ENCODE measurements at places on chromosomes 12 and 14.

DNA sequence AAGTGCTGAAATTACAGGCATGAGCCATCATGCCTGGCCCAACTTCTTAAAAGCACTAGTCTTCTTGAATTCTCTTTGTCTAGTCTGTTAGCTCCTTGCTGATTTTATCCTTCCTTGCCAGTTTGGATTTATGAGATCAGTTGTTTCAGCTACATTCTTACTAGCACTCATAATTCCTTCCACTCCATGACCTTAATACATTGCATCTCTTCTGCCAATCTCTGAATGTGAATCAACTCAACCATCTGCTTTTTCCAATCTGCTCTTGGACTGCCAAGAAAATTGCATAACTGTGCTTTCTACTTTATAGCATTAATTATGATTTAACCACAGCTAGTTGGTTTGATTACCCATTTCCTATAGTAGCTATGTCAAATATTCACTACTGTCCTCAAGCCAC lies 14.9 kb upstream of the HEATR5A start:
- no peak for DNase-seq

DNA sequence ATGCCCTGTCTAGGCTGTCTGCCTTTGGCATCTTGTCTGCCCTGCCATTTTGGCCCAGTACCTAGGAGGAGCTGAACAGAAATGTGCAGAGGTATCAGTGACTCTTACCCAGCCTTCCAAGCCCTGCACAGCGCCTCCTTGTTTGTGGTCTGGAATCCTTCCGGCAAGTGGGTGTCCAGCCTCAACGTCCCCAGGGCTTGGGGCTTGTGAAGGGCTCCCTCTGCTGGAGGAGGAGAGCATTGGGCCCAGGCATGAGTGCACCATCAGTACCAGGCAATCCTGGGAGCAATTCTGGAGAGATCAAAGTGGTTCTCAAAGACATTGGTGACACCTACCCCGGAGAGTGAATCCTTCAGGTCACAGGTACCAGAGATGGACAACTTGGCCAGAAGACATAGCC lies 2.4 kb upstream of the TCL1B start:
- DNase-seq, result peak; percentile 15

DNA sequence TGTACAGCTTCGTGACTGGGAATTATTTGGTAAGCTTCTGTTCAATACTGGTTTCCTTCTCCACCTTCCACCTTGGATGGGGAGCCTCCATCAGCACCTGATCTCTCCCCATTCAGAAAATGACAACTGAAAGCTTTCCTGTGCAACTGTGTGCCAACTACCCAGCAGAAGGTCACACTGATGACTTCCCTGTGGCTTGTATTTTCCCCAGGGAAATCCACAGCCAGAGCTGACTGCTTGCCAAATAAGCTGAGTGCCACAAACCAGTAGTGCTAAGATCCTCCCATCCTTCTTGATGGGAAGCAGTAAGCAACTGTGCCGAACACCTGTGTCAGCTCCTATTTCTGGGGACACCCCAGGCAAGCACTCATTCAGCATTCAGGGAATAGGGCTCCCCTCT lies 257.2 kb upstream of the SOX5 start:
- no peak for DNase-seq

- no peak for DNase-seq
Measured at GRCh38 chr12:79373896-79374499, 316.8 kb downstream of the PAWR start.

DNA sequence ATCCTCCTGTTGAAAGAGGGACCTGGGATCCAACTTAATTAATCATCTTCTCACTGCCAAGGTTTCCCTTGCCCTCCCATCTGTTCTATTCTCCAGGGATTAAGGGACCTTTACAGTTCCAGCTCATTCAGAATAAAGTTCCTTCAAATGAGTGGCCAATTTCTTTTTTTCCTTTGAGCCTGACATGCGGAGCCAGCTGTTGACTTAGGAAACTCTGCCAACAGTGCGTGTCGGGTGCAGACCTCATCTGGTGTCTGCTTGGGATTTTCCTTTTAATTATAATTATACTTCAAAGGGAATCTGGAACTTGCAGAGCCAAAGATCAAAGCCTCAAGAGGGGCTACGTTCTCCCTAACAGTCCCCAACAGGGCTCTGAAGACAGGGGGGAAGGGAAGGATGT lies 64.8 kb downstream of the CCDC60 start:
- DNase-seq, result no peak

DNA sequence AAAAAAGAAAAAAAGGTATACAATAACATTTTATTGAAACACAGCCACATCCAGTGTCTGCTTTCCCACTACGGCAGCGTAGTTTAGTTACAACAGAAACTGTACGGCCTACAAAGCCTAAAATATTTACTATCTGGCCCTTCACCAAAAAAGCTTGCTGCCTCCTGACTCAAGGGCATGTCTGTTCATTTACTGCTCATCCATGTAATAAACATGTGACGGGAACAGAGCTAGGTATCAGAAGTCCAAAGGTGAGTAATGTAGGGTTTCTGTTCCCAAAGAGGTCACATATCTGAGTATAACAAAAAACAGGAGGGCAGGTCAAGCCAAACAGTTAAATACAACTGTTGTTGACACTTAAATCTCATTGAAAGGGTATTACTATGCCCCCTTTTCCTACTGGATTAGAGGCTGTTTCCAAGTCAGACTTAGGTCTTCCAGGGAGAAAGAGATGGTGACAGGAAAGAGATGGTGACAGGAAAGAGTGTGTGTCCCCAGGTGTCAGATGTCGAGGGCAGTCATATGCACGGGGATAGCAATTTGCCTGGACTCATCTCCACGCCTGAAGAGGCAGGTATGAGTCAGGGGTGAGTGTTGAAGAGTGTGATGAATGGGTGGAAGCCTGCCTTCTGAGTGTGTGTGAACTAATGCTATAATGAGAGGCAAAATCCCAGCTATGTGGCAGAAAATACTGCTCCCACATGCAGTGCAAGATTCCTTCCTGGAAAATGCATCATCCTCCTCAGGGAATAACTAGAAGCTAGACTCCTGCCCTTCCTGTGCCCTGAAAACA lies 77.7 kb downstream of the MAP3K9 start:
- no peak for DNase-seq

GRCh38 chr12:88951860-88952561 lies 371.7 kb upstream of the KITLG start:
- DNase-seq, result no peak

DNA sequence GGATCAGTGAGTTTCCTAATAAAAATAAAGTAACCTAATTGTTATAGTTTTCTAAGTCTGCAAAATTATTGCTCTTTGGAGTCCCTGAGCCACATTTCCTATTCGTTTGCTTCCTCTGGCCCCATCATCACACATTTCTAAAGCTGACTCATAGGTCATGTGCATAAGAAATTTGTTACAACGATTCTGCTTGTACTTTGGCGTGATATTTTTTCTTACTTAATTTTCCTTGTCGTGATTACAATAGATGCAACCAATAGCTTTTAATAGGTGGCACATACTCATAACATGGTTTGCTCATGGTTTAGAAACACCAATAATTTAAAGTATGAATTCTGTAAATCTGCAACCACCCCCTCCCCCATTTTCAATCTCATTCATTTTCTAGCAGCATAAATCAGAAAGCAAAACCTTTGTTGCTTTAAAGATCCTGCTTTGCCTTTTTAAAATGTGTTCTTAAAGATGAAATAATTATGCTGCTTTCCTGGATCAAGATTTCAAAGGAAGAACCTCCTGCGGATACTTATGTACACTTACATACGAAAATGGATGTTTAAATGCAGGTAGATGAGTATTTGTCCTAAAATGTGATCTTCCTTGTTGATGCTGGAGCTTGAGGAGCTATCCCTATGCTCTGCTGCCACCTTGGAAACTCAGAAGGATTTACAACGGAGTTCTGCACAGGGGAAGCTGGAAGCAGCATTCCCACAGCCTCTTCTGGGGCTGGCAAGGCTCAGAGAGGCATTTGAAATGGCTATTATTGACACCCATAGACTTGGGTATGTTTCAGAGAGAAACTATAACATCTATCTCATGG lies 1.7 kb upstream of the FLRT2 start:
- no peak for DNase-seq

DNA sequence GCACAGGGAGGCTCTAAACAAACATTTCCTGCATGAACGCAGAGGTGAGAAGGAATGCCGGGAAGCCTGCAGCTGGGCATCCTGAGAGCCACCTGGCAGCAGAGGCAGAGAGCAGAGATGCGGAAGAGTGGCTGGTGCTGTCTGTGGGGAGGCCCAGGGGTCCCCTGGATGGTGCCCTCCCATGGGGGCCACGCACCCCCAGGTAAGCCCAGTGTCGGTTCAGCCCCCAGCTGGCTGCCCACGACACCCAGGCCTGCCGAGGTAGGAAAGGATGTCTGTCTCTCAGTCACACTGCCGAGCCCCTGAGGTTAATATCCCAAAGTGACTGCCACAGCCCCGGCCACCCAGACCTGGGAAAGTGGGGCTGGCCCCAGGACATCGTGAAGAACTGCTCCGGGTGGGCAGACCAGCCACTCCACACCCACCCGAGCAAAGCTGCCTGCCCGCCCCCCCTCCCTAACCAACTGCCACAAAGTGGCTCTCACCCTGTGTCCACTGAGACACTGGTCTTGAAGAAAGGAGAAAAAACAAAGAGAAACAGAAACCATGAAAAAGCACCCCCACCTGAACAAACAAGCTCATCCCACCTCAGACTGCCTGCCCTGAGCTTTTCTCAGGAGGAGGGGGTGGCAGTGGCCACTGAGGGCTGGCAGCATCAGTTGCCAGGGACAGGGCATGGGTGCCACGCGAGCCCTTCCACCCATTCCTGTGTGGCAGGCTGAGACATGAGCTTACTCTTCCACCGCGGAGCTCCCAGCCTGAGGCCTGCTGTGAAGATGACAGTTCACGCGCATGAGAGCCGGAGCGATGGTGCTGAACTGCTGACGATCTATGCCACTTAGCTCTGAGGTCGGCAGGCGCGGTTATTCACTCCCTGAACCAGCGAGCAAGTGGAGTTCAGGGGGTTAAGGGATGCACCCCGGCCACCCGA lies 40.8 kb downstream of the CCDC88C start:
- no peak for DNase-seq

DNA sequence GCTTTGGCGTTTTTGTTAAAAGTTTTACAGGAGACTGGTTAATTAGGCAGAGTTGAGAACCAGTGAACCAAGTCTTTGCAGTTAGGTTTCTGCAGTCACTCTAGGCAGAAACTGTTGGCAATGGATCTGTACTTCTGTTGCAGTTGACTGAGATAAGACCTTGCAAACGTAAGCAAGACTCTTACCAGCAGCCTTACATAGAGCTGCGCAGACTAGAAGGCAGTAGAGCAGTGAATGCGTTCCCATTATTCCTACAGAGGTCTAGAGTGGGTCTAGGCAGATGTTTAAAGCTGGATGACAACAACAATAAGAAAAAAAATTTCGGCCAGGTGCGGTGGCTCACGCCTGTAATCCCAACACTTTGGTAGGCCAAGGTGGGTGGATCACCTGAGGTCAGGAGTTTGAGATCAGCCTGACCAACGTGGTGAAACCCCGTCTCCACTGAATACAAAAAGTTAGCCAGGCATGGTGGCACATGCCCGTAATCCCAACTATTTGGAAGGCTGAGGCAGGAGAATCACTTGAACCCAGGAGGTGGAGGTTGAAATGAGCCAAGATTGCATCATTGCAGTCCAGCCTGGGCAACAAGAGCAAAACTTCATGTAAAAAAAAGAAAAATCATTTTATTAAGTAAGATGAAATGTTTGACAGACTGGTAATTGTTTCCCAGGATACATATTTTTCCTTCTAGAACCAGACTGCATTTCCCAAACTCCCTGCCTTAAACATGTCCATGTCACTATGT lies 12.3 kb downstream of the RNASE9 start:
- DNase-seq, result no peak

DNA sequence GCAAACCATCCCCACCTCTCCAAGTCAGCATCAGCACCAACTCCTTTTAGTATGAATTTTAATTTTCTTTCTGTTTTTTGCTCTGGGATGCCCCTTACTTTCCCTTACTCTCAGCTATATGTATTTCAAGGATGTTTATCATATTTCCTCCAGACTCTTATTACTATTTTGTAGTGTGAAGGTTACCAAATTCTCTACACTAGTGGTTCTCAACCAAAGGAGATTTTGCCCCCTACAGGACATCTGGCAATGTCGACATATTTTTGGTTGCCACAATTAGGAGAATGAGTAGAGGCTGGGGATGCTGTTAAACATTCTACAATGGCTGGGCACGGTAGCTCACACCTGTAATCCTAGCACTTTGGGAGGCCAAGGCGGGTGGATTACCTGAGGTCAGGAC lies 29.1 kb upstream of the SOS2 start:
- no peak for DNase-seq

DNA sequence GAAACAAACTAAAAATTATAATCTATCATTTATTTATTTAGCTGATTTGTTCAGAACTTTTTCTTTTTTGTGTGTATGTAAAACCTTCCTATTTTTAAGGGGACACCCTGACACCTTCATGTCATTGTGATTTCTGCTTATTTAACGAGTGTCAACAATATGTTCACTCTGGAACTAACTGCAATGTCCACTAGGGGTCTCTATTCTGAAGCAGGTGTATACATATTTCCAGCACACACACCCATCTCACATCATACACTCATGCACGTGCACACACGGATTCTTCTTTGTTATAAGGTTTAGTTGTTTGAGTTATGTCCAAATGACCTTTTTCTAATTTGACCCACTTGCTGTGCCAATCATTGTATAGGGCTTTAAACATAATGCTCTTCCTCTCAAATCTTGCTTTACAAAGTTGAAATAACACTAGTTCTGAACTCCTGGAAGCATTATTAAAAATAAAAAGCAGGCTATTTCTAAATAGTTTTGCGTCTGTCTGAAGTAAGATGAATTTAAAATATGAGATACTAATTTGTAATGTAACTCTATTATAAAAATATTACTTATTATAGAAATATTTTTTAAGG lies 15.5 kb downstream of the E2F7 start:
- no peak for DNase-seq

- DNase-seq, result no peak
Measured at GRCh38 chr14:104863131-104863862, 1.8 kb upstream of the CEP170B start.

DNA sequence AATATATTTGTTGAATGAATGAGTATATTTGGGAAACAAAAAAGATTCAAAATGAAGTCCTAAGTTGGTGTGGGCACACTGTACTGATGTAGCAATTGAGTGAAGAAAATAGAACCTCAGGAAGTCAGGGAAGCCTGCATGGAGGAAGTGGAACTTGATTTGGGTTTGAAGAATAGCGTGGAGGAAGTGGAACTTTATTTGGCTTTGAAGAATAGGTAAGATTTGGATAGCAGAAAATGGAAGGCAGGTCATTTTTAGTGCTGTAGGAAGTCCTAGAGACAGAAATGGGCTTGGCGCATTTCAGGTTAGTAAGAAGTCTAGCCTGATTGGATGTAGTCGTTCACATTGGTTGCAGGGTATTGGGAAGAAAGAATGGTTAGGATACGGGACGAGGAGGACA lies 5.4 kb downstream of the C12orf75 start:
- DNase-seq, result no peak

- no peak for DNase-seq
Measured at GRCh38 chr12:96208801-96209549, 14.8 kb downstream of the ELK3 start.

GRCh38 chr14:39232554-39233415 lies 930 bp upstream of the MIA2 start:
- DNase-seq, result no peak

- DNase-seq, result no peak
Measured at GRCh38 chr12:51432921-51433320, 8.3 kb downstream of the SLC4A8 start.

GRCh38 chr12:64240781-64241180 lies 18.7 kb upstream of the KICS2 start:
- no peak for DNase-seq
